ENCODE measurements at places on chromosomes 2 and 18.

- DNase-seq, result no peak
These were observed 826.9 kb upstream of the PIK3C3 start for GRCh38 chr18:41128126-41128525.

DNA sequence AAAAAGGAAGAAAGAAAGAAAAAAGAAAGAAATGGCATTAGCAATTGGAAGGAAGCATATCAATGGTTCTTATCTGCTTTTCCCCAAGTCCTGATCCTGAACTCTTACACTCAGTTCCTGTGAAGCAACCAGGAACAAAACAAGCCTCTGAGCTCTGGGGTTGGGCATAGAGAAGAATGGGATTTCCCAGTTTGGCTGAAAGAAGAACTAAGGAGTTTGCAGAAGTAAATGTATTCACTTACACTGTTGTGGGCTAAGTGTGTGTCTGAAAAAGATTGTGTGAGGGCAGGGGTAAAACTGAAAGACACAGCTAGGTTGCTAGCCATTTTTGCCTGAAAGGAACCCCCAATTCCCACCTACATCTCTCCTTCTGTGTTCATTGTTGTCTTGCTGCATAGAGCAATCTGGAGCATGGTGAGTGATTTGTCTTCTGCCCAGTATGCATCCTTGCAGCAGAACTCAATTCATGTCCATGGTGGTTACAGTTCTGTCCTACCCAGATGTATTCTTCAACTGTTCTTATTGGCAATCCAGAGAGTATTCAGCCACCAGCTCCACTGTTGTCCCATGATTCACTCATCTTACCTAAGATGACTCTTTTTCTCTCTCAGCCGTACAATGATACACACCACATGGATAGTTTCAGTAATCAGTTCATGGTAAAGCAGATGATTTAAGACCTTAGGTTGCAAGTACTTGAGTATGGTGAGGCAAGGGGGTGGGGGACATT is 348.7 kb downstream of the ARHGAP15 start:
- DNase-seq, result no peak

DNA sequence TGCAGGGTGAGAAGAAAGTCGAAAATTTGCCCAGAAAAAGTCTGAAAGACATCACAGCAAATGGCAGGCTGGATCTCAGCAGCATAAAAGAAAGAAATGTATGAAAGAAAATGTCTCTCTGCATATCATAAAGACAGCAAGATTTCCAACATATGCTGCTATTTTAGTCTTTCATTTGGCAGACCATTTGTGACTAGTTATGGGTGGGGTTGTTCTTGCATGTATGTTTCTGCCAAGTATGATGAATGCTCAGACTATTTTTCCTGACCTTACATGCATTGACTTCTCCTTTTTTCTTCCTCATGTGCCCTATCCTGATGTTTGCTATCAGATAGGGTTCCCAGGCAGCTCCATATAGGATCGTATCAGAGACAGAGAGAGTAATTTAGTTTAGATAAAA is 58.5 kb upstream of the PARD3B start:
- no peak for DNase-seq

DNA sequence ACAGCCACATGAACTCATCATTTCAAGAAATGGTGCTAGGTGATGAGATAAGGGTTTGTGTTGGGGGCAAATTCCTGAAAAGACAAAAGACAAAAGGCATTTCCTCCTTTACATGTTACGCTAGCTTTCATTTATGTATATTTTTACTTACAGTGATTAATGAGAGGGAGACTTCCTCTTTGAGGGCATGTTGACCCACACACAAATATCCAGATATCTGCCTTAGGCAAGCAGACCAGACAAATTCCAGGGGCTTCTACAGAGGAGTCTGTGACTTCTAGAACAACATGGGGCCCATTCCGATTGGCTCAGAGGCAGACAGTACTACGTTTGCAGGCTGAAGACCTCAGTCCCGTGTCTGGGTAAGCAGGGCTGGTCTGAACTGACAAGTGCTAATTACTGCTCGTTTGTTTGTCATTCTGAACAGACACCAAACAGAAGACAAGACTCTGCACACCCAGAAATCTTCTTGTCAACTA is 74.8 kb upstream of the ST6GAL2 start:
- no peak for DNase-seq
